ENCODE measurements at places on chromosomes 6 and 20.

DNA sequence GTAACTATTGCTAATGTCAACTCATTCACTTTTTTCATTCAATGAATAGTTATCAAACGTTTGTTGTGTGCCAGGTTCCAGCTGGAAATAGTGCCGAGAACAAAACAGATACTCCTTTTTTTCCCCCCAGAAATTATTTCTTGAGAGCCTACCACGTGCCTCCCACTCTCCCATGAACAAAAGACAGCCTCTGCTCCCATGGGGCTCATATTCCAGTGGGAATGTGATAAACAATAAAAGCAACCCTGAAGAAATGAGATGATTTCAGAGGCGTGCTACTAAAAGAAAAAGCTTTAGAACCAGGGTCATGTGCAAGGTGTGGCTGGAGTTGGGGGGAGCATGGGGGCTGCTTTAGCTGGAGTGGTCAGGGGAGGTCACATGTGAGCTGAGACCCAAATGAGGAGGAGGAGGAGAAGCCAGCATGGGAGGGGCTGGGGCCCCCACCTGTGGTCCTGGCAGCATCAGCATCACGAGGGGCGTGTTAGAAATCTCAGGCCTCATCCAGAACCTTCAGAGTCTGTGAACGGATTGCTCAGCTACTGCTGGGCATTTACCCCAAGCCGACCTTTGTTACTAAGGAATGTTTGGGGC lies 157.4 kb downstream of the EYA2 start:
- no peak for DNase-seq

DNA sequence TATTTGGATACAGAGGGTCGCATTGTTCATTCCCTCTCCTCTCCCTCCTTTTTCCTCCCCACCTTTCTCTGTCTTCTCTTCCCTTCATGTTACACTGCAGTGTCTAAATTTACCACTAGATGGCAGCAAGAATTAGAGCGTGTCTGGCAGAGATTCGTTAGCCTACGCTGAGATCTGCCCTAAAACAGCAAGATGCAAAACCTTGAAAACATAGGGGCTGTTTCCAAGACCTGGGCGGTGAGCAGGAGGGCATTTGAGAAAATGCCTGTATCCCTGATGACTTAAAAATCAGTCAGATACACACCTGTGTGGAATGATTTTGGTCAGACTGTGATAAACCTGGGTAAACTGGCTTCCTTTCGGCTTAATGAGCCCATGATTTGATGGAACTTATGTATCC lies 101.5 kb upstream of the ISM1 start:
- peak; percentile 51 for DNase-seq

- DNase-seq: no peak
Measured at GRCh38 chr6:75488033-75488432, 5.6 kb downstream of the FILIP1 start.

GRCh38 chr20:3276680-3277015 lies 37.7 kb upstream of the SLC4A11 start:
- peak; percentile 16 for DNase-seq

DNA sequence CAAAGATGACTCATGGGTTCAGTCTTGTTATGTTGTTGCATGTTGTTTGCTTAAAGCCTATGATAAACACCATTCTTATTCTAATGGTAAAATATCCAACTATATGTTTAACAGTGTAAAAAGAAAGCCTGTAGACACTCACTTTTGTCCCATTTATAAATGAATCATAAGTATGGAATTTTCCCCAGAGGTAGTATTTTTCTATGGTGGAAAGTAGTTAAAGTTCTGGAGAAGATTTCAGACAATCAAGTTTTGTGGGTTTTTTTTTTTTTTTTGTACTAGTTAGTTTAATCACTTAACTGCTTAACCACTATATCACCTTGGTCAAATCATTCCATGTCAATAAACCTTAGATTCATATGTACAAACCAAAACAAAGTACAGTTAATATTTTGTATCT lies 35.8 kb downstream of the PTCHD4 start:
- no peak for DNase-seq

- no peak for DNase-seq
Measured at GRCh38 chr20:22385602-22386305, 198.6 kb downstream of the FOXA2 start.

DNA sequence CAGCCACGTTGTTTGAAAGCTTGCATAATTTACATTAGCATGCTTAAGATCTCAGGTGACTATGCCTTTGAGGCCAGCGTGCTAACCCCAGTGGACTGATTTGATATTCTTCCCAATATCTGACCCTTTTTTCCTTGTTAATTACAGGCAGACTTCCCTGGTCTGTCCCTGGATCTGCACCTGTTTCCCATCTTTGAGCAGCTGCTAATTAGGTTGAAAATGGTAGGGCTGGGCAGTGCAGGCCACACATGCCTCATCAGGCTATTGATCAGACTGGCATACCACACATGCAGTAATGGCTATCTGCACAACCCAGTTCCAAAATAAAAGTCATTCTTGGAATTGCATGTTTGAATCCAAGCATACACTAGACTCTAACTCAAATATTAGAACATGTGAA lies 164.3 kb upstream of the TFAP2D start:
- no peak for DNase-seq

- DNase-seq: no peak
Measured at GRCh38 chr6:33895296-33895695, 91.5 kb upstream of the MLN start.

GRCh38 chr20:25860531-25861150 lies 164.0 kb upstream of the ZNF337 start:
- DNase-seq: no peak

- peak; percentile 32 for DNase-seq
Measured at GRCh38 chr6:2563635-2564034, 187.1 kb downstream of the MYLK4 start.

DNA sequence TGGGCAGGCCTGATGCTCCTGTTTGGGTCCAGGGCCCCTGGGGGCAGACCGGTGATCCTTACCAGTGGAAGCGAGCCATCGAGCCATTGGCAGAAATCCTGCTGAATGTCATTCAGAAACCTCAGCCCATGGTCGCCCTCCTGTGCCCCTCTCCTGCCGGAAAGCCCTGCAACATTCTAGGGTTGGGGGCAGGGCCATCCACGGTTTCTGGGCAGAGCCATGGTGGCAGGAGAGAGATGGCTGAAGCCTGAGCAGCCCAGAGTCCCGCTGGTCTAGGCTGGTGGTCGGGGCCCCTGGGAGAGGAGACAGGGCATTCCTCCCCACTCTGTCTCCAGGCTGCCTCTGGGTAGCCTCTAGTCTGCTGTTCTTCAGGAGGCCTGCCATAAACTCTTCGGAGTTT lies 19.6 kb upstream of the CHMP4B start:
- DNase-seq: no peak

GRCh38 chr6:89139509-89140346 lies 6.1 kb upstream of the PM20D2 start:
- DNase-seq: no peak

DNA sequence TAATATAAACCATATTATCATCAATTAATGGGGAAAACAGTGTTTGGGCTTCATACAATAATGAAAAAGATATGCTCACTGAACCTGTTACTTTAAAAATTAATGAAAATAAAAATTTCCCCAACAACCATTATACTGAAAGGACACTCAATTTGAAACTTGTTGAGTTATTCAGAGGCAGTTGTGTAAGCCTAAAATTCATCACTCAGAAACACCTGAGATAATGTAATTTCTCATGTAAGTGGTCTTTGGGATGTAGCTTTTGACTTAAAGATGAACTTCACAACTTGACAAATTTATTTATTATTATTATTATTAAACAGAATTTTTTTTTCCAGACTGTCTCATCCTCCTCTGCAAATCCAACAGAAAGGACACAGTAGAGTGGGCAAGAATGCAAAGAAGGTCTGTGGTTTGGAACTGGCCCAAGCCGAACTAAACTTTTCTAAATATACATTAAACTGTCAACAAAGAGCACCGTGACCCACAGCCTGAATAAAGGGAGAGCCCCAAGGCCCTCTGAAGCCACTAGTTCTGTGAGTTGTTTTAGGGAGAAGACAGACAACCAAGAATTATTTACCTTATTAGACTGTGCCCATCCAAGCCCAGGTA lies 32.2 kb upstream of the HEY2 start:
- no peak for DNase-seq

DNA sequence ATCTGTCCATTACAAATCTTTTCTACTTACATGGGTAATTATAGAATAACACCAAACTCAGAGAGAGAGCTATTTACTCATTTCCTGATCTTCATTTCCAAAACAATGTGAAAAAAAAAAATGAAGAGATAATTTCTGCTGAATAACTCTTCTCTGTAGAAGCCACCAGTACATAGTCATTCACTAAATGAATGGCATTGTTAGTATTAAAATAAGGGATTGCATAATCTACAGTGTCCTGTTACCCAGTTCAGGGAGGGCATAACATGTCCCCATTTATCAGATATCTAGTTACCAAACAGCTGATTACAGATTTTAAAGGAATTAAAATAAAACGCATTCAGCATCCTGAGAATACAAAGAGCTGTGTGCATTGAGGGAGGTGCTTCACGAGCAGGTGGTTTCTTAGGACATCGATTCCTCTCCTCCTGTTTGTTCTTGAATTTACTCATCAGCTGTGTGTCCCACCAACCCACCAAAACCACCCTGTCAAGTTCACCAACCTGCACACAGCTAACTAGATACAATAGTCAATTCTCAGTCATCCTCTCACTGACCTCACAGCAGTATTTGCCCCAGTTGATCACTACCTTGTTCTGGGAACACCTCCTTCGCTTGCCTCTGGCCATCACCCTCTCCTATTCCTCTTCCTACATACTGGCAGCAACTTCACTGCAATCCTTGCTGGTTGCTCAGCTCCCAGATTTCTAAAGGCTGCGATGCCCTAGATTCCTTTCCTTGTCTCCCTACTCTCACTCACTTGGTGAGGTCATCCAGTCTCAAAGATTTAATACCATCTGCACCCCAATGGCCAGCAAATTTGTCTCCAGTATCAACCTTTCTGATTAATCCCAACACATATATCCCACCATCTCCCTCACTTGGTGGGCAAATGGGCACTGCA lies 18.7 kb downstream of the CNKSR3 start:
- no peak for DNase-seq
